ENCODE measurements at places on chromosomes 11 and 22. TPM values are rescaled to one million over a fixed set of nuclear protein-coding genes. Genes with fewer than 3 reads are reported as not detected.

DNA sequence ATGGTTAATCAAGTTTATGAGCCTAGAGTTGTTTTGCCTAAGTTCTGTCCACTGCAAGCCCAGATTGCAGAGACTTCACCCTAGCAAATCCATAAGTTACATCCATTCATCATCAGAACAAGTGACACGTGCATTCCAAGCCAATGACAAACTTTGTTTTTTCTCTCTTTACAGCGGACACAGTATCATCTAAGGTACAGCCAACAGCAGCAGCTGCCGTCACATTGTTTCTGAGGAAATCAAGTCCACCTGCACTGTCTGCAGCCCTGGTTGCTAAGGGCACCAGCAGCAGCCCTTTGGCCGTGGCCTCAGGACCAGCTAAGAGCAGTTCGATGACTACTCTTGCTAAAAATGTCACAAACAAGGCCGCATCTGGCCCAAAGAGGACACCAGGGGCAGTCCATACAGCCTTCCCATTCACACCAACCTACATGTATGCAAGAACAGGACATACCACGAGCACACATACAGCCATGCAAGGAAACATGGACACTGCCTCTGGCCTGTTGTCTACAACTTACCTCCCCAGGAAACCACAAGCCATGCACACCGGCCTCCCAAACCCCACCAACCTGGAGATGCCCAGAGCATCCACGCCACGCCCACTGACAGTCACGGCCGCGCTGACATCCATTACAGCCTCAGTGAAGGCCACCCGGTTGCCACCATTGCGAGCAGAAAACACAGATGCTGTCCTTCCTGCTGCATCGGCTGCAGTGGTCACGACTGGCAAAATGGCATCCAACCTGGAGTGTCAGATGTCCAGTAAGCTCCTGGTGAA lies 155.8 kb downstream of the C11orf91 start:
- DNase-seq: no peak

GRCh38 chr11:106473089-106473722 lies 395.7 kb downstream of the AASDHPPT start:
- no peak for DNase-seq

DNA sequence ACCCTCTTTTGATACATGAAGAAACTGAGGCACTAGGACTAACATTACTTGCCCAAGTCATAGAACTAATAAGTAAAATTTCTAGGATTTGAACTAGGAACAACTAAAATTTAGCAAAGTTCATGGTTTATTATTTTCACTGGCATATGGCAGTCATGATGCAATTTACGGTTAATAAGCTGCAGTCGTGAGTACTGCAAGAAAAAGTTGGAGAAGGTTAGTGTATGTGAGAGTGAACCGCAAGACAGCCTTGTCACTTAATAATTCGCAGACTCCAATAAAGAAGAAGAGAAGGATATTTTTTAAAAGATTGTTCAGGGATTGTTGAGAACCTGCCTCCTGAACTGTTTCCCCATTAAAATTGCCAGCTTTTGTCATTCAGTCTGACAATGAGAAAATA lies 663.4 kb upstream of the TENM4 start:
- DNase-seq: no peak

DNA sequence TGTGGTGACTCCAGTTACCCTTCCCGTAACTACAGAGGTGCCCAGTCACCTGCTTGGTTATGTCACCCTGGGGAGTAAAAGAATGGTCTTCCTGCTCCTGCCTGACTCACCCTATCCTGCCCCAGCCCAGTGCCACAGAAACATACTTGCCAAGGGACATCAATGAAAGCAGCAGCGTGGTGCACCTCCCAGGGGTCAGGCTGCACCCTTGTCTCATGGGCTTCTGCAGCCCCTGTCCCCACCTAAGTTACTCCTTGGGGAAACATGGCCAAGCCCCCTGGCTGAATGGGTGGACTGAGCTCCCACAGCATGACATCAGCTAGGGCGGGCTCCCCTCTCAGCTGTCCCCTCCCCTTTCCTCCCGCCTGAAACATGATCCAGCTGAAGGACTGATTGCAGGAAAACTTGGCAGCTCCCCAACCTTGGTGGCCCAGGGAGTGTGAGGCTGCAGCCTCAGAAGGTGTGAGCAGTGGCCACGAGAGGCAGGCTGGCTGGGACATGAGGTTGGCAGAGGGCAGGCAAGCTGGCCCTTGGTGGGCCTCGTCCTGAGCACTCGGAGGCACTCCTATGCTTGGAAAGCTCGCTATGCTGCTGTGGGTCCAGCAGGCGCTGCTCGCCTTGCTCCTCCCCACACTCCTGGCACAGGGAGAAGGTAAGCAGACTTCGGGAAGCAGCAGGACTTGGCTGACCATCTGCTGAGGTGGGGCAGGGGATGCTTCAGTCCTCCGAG lies at the start of gene HTR3A:
Gene HTR3A (plus strand): TSS at position 368 of the 730 bp plus-strand sequence. CDS start 218 bp downstream, at position 586.
- DNase-seq: peak; percentile 78

DNA sequence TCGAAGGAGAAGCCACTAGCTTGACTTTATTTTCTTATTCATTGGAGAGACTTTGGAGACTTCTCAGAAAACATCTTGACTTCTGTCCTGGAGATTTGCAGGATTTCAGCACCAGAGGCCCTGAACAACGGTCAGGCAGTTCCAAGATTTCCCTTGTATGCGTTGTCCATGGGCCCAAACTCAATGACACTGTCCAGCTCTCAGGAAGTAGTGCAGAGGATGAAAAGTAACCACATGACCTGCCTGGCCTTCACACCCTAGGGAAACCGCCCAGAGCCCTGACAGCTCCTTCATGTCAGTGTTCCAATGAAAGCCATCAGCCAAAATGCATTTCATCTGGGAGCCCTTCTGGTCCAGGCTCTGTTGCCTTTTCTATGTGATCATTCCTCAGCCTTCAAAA lies 214.1 kb downstream of the BLID start:
- no peak for DNase-seq

GRCh38 chr22:41782316-41782715 lies 18.2 kb upstream of the CCDC134 start:
- DNase-seq: no peak

DNA sequence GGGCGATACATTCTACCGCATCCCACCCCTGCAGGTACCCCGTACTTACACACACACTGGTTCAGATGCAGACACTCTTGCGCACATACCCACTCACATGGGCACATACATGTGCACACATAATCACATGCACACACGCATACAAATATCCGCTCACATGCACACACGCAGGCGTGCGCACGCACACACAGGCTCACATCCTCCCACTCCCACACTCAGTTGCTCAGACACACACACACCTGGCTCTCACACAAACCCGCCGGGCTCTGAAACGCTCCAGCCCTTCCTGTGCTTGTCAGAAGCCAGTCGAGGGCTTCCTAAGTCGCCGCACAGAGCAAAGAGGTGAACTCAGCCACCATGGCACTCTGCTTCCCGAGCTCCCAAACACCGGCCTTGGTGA lies 164.5 kb downstream of the CRYBB2 start:
- DNase-seq: no peak

DNA sequence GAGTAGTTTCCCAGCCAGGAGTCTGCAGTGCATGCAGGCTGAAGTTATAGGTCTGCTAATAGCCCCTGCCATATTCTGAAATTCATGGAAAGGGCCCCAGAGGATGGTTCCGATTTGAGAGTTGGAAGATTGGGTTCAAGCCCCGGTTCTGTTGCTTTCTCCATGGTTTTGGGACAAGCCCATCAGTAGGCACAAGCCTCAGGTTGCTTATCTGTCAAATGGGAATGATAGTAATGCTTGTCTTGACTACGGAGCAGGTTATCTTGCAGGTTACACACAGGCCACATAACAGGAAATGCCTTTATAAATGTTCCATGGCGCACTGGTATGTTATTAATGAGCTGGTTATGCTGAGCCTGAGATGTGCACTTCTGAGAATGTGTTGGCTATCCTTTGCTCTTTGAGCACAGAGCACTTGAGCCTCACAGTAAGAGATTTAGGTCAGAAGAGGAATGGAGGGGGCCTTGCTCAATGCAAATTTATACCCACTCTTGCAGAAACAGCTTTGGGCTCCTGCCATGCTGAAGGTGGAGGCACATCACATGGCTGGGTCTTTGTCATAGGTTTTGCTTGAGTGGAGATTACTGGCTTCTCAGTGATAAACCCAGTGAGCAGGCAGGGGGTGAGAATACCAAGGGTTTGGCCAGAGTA lies 47.1 kb downstream of the ZNRF3 start:
- no peak for DNase-seq

GRCh38 chr11:128936606-128937251 lies 5.9 kb downstream of the TP53AIP1 start:
- no peak for DNase-seq

GRCh38 chr11:68312117-68312779 lies at the start of gene LRP5:
LRP5 (plus strand) TSS chr11:68312591; CDS start chr11:68312715, 124 bp downstream.
- peak; percentile 69 for DNase-seq

DNA sequence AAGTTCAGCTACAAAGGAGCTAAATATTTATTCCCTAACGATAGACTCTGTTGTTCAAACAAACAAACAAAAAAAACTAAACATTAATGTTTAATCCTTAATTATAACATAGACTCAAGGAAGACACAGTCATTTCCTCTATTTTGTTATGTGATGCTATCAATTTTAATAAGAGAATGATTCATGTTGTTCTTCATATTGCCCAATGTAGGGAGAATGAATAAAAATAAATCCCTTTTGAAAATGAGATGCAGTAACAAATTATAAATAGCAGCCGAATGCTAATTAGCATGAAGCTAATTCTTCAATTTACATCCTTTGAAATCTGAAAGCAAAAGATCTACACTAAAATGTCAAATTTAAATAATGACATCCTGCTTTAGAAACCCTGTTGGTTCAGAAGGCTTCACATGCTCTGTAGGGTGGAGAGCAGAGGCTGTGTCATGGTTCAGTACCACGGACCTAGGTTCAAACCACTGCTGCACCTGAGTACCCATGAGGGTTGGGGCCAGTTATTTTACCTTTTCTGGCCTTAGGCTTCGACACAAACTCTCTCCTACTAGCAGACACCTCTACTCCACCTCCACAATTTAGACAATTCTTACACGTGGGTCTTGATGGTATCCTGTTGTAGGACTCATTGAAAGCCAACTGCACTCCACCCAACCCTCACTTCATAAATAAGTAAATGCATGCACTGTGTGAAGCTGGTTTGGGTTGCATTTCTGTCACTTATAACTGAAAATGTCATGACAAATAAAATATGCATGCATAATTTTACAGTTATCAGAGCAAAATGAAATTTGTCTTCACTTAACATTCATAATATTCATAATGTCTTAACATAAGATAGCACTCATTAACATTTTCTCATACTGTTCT lies 89.0 kb downstream of the RRAS2 start:
- DNase-seq: no peak

DNA sequence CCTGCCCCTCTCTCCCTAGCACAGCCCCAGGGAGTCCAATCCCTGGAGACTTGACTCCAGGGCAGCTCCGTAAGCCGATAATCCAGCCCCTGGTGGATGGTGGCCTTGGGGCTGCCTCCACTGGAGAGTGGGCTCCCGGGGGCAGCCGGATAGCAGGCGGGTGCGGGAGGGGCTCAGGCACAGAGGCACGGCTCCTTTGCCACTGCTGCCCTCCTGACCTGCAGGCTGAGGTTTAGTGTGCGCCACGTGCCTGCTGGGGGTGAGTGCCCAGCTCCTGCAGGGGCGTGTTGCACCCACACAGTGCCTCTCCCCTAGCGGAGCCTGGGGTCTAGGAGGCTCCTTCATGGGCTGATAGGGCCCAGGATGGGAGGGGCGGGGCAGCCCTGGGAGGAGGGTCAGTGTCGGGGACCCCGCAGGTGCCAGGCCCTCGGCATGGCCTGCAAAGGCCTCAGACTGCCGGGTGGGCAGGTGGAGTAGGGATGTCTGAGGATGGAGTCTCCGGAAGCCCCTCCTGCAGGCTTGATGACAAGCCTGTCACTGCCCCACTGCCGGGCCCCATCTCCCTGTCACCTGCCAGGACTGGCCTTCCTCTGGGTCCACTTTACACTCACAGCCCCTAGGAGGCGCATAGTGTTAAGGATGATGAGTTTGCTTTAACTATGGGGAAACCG lies 5.6 kb downstream of the DUSP8 start:
- DNase-seq: peak; percentile 30

BAIAP2L2 gene
- total RNA-seq: 0.15 TPM

SLN gene
- total RNA-seq: 5.7 TPM

PANX2 gene
- total RNA-seq: 0.40 TPM

LRFN4 gene
- 17.2 TPM for total RNA-seq

GAL gene
- not detected for total RNA-seq

C11orf86 gene
- total RNA-seq: not detected

NXPE1 gene
- total RNA-seq: not detected

PHLDA2 gene
- 0.99 TPM for total RNA-seq

TMEM25 gene
- total RNA-seq: 13.4 TPM

OR10A2 gene
- not detected for total RNA-seq
